ENCODE measurements at places on chromosomes 16 and 17. TPM values are rescaled to one million over a fixed set of nuclear protein-coding genes. Genes with fewer than 3 reads are reported as not detected.
A peak's percentile ranks its signal among the peaks of the same experiment; 100 is the strongest.

Gene PRRT2
- 0.27 TPM for total RNA-seq

GRCh38 chr16:66473654-66474519 is 46.8 kb downstream of the BEAN1 start:
- DNase-seq = no peak

DNA sequence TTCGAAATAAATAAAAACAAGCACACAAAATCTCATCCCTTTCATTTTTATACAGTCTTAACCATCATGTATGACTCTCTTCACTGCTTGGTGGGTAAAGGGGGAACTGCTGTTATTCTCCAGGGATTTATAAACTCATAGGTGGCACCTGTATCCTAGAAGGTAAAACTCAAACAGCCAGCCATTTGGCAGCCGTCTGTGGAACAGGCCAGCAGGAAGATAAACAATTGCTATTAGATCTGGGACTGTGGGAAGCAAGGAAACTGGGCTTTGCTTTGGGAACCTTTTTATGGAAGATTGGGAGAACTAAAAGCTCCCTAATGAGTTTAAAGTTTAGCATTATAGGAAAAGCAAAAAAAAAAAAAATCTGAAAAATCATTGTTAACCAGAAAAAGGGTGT is 126.0 kb downstream of the TANGO6 start:
- no peak for DNase-seq

Gene SGF29
- total RNA-seq = 36.1 TPM

- no peak for DNase-seq
These were observed 19.3 kb upstream of the NSMCE1 start for GRCh38 chr16:27287887-27288286.

Gene PPY
- total RNA-seq = 0.27 TPM

Gene CCL1
- not detected for total RNA-seq

Gene KRTAP9-8
- total RNA-seq = not detected

DNA sequence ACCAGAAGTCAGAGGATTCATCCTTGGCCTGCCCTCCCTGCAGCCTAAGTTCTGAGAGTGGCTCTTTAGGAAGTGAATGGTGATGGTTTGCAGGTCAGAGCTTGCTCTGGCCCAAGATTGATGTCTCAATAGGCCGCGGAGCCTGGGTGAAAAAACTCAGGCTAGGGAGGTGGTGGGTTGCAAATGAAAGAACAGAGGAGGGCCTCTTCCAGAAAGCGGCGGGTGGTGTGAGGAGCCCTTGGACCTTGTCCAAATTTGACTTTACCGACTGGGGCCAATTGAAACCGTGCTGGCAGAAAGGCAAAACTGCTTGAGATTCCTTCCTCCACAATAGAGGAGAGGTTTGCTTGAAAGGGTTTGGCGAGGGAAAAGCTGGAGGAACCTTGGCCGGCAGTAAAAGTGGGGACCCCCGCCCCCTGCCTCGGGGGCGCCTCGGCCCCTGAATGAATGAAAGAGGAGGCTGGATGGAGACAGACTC is 331.3 kb downstream of the SEC14L1 start:
- no peak for DNase-seq

GRCh38 chr16:11370084-11370931 is 25.0 kb downstream of the RMI2 start:
- DNase-seq = no peak

GRCh38 chr16:80437707-80438106 is 103.1 kb upstream of the DYNLRB2 start:
- no peak for DNase-seq

Gene CASKIN1
- total RNA-seq = under 0.01 TPM

Gene NCBP3
- 10.8 TPM for total RNA-seq

Gene PSMD7
- 42.3 TPM for total RNA-seq

- DNase-seq = no peak
These were observed 862 bp upstream of the GDE1 start for GRCh38 chr16:19522760-19523159.

DNA sequence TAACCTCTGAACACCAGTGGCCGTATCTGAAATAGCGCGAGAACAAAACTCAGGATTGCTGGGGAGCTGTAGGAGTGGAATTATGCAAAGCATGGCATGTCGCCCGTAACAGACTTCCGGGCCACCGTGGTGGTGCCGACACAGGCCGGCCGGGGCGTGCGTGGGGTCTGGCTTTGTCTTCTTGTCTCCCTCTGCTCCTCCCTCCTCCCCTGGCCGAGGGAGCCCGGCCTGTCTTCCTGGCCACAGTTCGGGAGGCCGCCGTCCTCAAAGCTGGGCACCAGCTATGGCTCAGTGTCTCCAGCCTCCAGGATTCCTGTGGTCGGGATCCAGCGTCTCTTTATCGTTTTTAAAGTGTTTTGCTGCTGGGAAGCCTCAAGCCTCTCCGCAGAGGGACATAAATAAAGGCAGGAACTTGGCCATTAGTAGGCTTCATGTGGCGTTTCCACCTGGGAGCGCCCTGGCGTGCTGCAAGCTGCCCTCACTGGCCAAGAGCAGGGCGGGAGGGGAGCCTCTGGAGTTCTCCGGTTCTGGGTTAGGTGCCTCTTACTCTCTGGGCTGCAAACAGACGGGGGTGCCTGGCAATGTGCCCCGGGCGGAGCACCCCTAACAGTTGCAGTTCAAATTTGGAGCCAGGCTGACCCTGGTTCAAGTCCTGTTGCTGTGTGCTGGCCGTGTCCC is 22.0 kb upstream of the NPTX1 start:
- DNase-seq = no peak

GRCh38 chr16:52708476-52708875 is 161.5 kb upstream of the TOX3 start:
- no peak for DNase-seq

Gene KRT39
- total RNA-seq = under 0.01 TPM

Gene PRM3
- not detected for total RNA-seq

Gene MPRIP
- total RNA-seq = 127 TPM

Gene CLEC18B
- total RNA-seq = not detected

Gene PRR35
- under 0.01 TPM for total RNA-seq

DNA sequence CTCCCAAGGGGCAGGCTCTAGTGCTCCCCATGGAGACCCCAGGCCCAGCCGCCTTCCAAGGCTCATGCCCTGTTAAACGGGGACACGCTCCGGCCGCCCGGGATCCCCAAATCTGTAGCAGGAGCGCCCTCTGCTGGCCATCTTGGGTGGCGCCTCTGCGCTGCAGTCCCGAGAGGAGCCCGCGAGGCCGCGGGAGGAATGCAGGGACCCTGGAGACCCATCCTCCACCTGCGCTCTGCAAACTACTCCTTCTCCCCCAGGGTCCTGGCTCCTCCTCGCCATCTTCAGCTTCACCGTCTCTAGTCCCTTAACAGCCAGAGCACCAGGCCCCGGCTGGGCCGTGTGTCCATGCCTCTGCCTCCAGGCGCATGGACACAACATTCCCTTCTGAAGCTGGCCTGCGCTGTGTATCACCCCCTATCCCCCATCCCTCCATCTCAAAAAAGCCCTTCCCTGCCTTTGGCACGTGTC is 23.6 kb upstream of the KRT17 start:
- DNase-seq = peak; percentile 86

Gene NPIPA2
- total RNA-seq = not detected

GRCh38 chr17:72421128-72422092 is 300.6 kb downstream of the SOX9 start:
- peak; percentile 28 for DNase-seq

Gene ZNF423
- total RNA-seq = 0.81 TPM

- DNase-seq = no peak
These were observed 6.2 kb downstream of the JPH3 start for GRCh38 chr16:87608400-87608985.

Gene SARM1
- total RNA-seq = 32.3 TPM

Gene NHLRC4
- 14.3 TPM for total RNA-seq

- no peak for DNase-seq
These were observed 9.9 kb upstream of the MEAK7 start for GRCh38 chr16:84514295-84514873.

DNA sequence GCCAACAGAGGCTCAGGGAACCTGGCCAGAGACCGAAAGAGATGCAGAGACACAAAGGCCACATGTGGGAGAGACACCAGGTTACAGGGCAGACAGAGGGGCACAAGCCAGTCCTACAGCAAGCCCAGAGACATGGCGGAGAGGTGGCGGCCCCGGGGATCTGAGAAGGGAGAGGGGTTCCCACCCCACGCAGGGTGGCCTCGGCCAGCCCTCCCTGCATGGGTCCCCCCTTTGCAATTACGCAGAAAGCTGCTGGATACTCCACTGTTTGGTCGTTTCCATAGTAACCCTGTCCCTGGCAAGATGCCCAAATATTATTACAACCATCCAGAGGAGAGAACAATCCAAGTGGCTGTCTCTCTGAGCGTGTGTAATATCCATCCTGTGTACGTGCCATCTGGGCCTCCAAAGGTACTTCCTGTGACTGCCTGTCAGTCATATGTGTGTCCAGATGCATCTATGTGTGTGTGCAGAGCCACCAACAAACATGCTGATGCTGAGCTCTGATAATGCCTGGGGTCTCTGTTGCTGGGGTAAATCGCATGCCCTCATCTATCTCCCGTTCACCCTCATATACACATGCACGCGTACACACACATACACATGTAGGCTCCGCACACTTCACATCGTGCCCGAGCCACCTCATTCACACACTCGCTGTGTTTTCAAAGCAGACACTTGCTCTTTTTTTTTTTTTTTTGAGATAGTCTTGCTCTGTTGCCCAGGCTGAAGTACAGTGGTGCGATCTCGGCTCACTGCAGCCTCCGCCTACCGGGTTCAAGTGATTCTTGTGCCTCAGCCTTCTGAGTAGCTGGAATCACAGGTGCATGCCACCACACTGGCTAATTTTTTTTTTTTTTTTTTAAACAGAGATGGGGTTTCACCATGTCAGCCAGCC is 5.5 kb downstream of the PCGF2 start:
- peak; percentile 68 for DNase-seq

Gene TAT
- total RNA-seq = not detected

- DNase-seq = no peak
These were observed 1.1 kb upstream of the DOC2A start for GRCh38 chr16:30011714-30012504.

Gene NLGN2
- 6.7 TPM for total RNA-seq

Gene CDT1
- total RNA-seq = 69.7 TPM

Gene VKORC1
- 116 TPM for total RNA-seq

DNA sequence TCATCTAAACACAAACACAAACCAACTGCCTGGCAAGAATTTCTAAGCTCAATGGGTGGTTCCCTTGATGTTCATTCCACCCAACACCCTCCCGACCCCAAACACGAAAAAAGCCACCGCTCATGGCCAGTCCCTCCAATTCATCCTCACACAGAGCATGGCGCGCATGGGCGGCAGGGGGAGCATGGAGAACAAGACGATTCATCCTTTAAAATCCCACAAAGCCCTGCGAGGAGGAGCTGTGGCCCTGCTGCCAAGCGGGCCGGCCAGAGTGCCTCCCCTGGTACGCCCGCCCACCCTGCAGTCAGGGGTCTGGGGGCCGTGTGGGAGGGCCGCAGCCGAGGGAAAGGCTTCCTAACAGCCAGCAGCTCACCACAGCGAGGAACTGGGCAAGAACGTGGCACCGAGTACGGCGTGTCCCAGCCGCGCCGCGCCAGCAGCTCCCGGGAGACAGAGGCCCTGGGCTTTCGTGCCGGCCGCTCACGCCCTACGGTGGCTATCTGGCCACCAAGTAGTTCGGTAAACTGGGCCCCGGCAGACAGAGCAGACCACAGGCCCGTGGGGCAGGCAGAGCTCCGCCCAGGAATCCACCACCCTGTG is 60.9 kb downstream of the KLHDC4 start:
- no peak for DNase-seq

DNA sequence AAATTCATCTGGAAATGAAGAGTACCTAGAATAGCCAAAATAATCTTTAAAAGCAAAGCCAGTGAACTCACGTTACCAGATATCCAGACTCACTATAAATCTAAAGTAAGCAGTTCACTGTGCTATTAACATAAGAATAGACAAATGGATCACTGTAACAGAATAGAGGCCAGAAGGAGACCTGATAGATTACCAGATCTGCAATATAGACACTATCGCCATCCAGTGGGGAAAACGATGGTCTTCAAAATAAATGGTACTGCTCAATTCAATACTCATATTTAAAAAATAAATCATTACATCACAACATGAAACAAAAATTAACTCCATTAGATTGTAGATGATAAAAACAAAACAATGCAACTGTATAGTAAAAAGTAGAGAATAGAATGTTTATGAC is 158.6 kb upstream of the CDH8 start:
- DNase-seq = no peak

- DNase-seq = no peak
These were observed 635 bp downstream of the WNK4 start for GRCh38 chr17:42780851-42781638.

Gene CD300H
- 0.27 TPM for total RNA-seq

- DNase-seq = peak; percentile 93
These were observed 2.6 kb upstream of the PITPNC1 start for GRCh38 chr17:67374329-67375053.

- no peak for DNase-seq
These were observed 14.7 kb upstream of the PLLP start for GRCh38 chr16:57299009-57299718.

All from hematopoietic multipotent progenitor cell (in vitro differentiated cells).